HFFc6 (cell line): ENCODE measurements at places on chromosomes 16 and 17. TPM values are rescaled to one million over a fixed set of nuclear protein-coding genes. Genes with fewer than 3 reads are reported as not detected.

DNA sequence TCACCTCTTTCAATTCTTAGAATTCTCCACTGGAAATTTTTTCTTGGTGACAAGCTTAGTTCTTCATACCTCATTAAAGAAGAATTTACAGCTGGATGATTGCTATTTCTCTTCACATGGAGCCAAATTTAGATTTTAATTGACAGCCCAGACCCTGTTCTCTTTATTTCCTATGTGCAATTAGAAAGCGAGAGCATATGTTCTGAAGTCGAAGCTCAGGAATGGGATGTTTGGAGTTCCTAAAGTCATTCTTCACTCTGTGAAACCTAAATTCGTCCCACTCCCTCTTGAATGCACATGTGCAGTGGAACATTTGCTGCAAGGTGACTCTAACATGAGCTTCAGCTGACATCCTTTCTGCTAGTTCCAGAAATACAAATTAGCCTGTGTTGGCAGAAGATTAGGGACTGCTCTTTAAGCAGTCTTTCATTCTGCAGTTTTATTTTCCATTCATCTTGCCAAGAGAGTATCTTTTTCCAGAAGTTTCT is 129.3 kb upstream of the KCNJ16 start:
- no peak for DNase-seq
- no peak overlapping the region for H3K27ac ChIP-seq
- H3K36me3 ChIP-seq = no peaks in the 10 kb centered on the region
- no peak overlapping the region for H3K4me3 ChIP-seq
- H3K27me3 ChIP-seq = no peaks in the 10 kb centered on the region; the same call in none of the 2 replicates

DNA sequence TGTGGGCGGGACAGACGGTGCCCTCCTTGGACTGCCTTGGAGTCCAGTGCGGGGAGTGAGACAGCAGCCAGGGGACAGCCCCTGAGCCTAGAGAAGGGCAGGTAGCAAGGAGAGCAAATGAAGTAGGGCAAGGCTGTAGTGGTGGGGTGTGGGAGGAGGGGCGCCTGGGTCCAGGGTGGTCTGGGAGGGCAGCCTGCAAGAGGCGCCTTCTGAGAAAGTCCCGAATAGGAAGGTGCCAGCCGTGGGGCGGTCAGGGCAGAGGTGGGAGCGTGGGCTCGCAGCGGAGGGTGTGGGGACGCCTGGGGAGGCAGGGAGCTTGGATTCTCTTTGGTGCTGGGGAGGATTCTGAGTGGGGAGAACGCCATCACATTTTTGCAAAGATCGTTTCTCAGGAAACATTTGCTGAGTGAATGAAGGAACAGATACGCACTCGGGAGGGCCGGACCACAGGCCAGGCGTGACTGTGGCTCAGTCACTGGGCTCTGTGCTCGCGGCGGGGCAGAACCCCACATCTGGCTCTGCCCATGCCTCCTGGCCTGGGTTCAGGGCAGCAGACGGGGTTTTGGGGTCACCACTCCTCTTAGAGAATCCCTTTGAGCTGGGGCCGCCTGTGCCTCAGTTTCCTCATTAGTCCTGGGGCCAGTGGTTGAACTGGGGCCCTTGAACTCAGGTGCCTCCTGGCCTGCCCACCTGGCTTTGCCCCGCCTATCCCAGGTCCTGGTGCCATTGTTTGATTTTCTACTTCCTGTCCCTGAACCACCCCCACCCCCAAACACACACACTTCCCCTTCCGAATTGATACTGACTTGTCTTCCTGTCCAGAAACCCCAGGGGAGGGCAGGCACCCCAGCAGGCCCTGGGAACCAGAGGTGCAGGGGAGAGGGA is 4.2 kb downstream of the SNN start:
- no peak overlapping the region for H3K4me3 ChIP-seq
- no peak for DNase-seq
- H3K36me3 ChIP-seq = no peaks in the 10 kb centered on the region
- peaks cover 25% of the 10 kb centered on the region for H3K4me1 ChIP-seq

- H3K4me3 ChIP-seq = no peak overlapping the region
- H3K4me1 ChIP-seq = no peaks in the 10 kb centered on the region
- H3K36me3 ChIP-seq = no peaks in the 10 kb centered on the region
- peaks cover 1% of the 10 kb centered on the region for H3K27me3 ChIP-seq
- DNase-seq = no peak
Measured at GRCh38 chr16:49093939-49094338, 187.7 kb downstream of the CBLN1 start.

GRCh38 chr17:78664476-78665386 is 87.5 kb upstream of the DNAH17 start:
- H3K4me3 ChIP-seq = no peak overlapping the region
- no peaks in the 10 kb centered on the region for H3K27me3 ChIP-seq
- DNase-seq = no peak

- peaks cover 21% of the 10 kb centered on the region; the same call in 1 of the 2 replicates for H3K36me3 ChIP-seq
- 0 out of 2 replicates have a peak, but pooled peaks cover 2% of the 10 kb centered on the region for H3K27me3 ChIP-seq
- peak overlapping the region; percentile 46 for H3K4me3 ChIP-seq
- no peak for DNase-seq
- peaks cover 100% of the 10 kb centered on the region for H3K4me1 ChIP-seq
Measured at GRCh38 chr17:2177235-2177811, 122.4 kb downstream of the HIC1 start.

GRCh38 chr17:27458524-27458908 is 2.3 kb downstream of the KSR1 start:
- peaks cover 17% of the 10 kb centered on the region for H3K4me1 ChIP-seq
- H3K36me3 ChIP-seq = no peaks in the 10 kb centered on the region
- no peak for DNase-seq
- H3K27ac ChIP-seq = no peak overlapping the region

DNA sequence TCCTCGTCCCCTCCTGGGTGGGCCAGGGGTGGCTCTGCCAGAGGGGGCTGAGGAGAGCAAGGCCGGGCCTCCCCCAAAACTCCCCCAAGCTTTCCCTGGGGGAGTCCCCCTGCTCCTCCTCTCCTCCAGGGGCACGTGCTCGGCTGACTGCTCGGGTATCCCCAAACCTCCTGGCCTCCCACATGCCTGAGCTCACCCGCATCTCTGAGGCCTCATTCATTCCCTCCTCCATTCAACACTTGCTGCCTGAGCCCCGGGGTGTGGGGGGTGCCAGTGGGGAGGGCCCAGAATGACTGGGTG is 83.1 kb downstream of the RTN4RL1 start:
- peaks cover 17% of the 10 kb centered on the region for H3K27me3 ChIP-seq
- no peak overlapping the region for H3K4me3 ChIP-seq
- H3K4me1 ChIP-seq = no peaks in the 10 kb centered on the region
- no peak overlapping the region for H3K27ac ChIP-seq

Gene BMERB1
- total RNA-seq = 21.1 to 35.1 TPM (median 21.8 TPM) in 3 replicates

Gene AHSP
- total RNA-seq = not detected in 3 replicates

Gene CACNG1
- not detected in 3 replicates for total RNA-seq

Gene CRYM
- not detected in 2 replicates for total RNA-seq

Gene MIEF2
- total RNA-seq = 15.5 to 22.3 TPM (median 21.1 TPM) in 3 replicates
